ENCODE measurements at places on chromosomes 6 and 20. TPM values are rescaled to one million over a fixed set of nuclear protein-coding genes. Genes with fewer than 3 reads are reported as not detected.

Gene PSORS1C2
- total RNA-seq, result not detected

Gene BANF2
- total RNA-seq, result not detected

- DNase-seq, result peak; percentile 71
Observed at GRCh38 chr6:17281100-17281496, at the start of gene RBM24. RBM24 (plus strand) TSS chr6:17281361; CDS start chr6:17281582, 221 bp downstream.

DNA sequence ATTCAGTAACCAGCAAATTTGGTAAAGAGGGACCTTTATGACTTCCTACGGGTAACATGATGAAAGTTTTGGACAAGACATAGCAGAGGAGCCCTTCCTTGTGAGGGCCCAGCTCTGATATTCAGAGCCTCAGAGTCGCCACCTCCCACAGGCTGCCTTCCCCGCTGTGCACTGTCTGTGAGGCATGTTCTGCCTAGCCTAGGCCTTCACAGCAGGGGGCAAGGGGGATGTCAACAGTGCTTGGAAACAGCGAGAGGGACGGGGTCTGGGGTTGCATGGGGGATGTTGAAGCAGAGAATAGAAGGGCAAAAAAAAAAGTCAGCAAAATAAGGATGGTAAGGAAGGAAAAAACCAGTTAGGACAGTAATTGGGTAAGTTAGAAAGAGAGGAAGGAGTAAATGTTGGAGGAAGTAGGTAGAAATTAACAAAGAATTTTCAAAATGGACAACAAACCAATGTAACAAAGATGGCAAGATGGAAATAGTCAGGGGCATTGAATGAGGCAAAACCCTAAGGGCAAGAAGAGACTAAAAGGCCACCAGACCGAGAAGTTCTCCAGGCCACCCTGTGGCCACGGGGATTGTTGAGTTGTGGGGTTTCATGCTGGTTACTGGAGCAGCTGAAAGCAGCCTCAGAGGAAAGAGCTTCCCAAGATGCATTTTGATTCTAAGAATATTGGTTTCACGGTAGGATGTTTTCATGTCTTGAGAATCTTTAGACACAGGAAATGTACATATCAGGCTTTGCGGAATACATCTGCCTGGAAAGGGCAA, 139.8 kb downstream of the LY86 start:
- no peak for DNase-seq

DNA sequence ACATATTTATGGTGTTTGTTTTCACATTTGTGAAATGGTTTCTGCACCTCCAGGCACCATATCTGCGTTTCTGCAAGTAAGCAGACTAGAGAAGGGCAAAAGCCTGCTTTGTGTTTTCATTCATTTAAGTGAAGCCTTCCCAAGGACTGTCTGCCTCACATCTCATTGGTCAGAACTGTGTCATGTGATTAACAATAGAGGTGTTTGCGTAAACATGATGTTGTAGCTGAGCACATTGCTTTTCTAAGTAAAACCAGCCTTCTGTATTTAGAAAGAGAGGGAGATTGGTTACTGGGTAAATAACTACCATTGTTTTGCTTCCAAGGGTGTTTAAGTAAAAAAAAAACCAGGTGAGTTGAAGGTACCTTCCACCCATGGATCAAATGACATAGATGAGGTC, 39.7 kb downstream of the SH3BGRL2 start:
- DNase-seq, result no peak

DNA sequence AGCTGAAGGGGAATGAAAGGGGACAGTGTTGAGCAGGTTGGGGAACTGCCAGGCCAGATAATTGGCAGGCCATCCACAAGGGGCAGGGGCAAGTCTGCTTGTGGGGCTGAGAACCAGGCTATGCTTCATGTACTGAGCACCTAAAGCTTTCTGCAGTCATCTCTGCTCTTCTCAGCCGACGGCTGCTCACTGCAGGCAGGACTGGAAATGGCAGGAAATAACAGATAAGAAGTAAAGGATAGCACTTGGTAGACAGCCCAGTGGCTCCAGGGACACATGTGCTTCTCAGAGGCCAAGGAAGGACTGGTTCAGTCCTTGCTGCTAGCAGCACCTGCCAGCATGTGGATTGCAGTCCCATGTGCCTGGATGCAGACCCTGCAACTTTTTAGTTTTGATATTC, 89.8 kb downstream of the CD164 start:
- DNase-seq, result no peak
